Ascending aorta (tissue), 2 donors: ENCODE measurements at places on chromosomes 13 and 19.

- DNase-seq, result no peak
Measured at GRCh38 chr13:40657951-40658350, 8.5 kb downstream of the FOXO1 start.

GRCh38 chr13:111410232-111411021 lies 90.0 kb downstream of the TEX29 start:
- DNase-seq, result no peak

- DNase-seq, result no peak
Measured at GRCh38 chr13:48004201-48004600, 3.1 kb upstream of the SUCLA2 start.

DNA sequence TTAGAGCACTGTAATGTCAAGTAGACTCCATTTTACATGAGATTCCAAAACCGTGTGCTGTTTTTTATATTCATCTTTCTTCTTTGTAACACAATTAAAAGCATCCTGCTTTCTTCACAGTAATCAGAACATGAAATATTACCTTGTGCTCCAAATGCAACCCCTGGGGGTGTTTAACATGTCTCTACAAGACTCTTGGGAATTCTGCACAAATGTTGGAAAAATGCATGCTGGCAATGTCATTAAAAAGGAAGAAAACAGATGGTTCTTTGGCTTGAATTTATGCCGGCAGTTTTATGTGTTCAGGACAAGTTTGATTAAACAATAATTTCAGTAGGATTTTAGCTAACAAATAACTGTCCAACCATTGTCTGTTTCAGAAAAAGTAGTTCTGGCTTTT lies 159.1 kb downstream of the LIG4 start:
- DNase-seq, result no peak

- DNase-seq, result no peak
Measured at GRCh38 chr13:102582256-102582655, 14.5 kb upstream of the TPP2 start.

GRCh38 chr19:56689198-56689597 lies 17.6 kb upstream of the ZNF835 start:
- no peak for DNase-seq

GRCh38 chr13:73514208-73514607 lies 455.4 kb downstream of the KLF5 start:
- DNase-seq, result no peak

- no peak for DNase-seq
Measured at GRCh38 chr13:20696073-20696472, 7.4 kb upstream of the IL17D start.

GRCh38 chr13:41199526-41199925 lies 5.2 kb upstream of the KBTBD7 start:
- no peak for DNase-seq

- DNase-seq, result no peak
Measured at GRCh38 chr19:46985542-46986415, 33.9 kb upstream of the NPAS1 start.

DNA sequence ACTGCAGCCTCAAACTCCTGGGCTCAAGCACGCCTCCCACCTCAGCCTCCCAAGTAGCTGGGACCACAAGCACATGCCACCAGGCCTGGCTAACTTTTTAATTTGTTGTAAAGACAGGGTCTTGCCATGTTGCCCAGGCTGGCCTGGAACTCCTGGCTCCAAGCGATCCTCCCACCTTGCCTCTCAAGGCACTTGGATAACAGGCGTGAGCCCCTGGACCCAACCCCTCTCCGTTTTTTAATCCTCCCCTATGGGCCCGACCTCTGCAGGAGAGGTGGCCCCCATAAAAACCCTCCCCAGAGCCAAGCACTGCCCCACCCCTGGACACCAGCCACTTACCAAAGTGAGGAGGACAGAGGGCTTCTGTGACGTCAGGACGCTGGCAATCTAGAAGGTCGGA lies 28.6 kb downstream of the PEPD start:
- DNase-seq, result no peak

- no peak for DNase-seq
Measured at GRCh38 chr13:80962855-80963254, 621.9 kb upstream of the SPRY2 start.

- no peak for DNase-seq
Measured at GRCh38 chr19:55376241-55376933, at the start of gene TMEM190. Gene TMEM190 (plus strand): TSS chr19:55376826. CDS start chr19:55376854, 28 bp downstream.

GRCh38 chr19:6854758-6855157 lies 32.6 kb upstream of the ADGRE1 start:
- no peak for DNase-seq

DNA sequence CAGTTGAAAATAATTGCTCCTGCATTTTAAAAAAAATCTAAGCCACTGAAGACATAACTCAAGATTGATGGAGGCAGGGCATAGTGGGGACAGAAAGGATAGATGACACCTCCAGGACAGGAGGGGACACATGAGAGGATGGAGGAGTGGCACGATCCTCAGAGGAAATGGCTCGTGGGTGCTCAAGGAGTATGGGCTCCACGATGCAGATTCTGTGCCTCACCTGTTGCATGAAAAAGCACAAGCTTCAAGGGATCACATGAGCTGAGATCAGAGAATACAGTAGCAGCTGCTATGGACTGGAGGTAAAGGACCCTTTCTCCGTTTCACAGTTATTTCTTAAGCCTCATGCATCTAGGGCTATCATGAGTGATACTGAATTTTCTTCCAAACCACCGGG lies 69.7 kb upstream of the KL start:
- DNase-seq, result no peak

GRCh38 chr13:52734075-52734623 lies 5.5 kb downstream of the CNMD start:
- DNase-seq, result no peak

DNA sequence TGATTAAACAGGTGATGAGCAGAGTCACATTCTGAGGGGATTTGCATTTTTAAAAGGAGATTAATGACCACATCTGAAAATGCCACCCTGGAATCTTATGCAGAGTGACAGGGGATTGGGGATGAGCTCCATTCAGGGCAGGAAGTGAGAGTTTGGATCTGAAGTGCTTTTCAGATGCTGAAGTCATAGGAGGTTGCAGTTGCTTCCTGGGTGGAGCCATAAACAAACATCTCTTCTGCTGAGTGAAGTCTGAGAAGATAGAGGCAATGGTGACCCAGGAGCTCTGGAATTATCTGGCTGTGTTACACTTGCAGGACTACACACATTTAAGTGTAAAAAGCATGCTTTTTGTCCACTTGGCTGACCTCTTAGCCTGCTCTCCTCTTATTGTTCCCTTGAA lies 51.4 kb upstream of the PSG8 start:
- DNase-seq, result no peak

GRCh38 chr13:39810091-39810877 lies 154.8 kb downstream of the COG6 start:
- DNase-seq, result no peak

DNA sequence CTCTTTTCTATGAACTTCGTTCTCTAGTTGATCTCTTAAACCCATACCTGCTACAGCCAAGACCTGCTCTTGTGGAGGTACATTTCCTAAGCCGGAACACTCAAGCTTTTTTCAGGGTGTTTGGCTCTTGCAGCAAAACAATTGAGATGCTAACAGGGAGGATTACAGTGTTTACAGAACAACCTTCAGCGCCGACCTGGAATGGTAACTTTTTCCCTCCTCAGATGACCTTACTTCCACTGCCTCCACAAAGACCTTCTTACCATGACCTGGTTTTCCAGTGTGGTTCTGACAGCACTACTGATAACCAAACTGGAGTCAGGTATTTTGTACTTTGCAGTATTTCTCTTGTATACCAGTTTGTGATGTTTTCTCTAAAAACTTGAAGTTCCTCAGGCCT lies 506 bp downstream of the KCNRG start:
- no peak for DNase-seq

- DNase-seq, result no peak
Measured at GRCh38 chr19:46737298-46737654, 8.6 kb upstream of the FKRP start.

DNA sequence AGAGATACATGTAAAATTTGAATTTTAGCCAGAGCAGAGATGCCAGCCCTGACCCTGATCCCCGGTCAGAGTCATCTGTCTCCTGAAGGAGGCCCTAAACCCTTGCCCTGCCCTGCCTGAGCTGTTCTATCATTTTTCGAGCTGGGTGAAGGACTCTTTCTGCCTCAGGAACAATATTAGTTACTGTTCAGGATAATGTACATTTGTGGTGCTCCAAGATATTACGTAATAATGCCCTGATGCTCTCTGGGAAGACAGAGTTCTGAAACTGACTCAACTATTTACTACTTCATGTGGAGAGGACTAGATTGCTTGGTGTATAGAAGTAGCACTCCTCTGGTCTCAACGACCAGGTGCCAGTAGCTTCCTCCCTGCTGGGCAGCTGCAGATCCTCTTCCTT lies 37.9 kb upstream of the UBL3 start:
- DNase-seq, result no peak

GRCh38 chr13:110305544-110305943 lies 1.4 kb downstream of the COL4A1 start:
- no peak for DNase-seq

DNA sequence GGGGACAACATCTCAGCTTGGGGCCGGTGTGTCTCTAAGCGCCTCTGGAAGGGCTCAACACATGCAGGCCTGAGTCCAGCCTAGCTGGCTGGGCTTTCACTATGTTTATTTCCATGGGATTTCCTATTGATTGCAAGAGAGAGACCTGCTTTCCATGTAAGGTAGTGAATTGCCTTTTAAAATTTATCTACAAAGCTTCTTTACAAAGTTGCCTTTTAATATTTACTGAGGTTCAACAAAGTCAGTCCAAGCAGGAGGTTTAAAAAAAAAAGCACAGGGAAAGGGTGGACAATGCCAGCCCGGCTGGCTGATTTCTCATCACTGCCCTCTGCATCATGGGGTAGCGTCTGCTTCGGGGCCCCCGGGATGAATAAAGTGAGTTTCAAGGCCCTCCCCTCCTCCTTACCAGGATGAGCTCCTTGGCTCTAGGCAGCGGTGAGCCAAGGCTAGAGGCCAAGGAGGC lies 15.8 kb downstream of the TLE2 start:
- no peak for DNase-seq

DNA sequence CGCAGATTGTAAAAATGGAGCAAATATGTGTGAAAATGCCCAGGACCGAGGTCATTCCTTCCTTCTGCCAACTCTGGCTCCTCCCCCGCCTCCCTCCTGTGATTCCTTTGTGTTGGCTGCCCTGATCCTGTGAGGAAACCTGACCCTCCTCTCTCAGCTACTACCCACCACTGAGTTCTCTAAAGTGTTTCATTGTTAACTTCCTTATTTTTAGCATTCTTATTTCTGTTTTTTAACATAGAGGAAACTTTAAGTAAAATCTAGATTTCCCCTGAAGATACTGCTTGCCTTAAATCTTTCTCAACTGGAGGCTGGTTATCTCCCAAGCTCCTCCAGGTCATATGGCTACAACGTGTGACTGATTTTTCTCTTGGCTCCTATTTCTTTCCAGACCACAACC lies 21.7 kb upstream of the FBXL3 start:
- DNase-seq, result no peak

DNA sequence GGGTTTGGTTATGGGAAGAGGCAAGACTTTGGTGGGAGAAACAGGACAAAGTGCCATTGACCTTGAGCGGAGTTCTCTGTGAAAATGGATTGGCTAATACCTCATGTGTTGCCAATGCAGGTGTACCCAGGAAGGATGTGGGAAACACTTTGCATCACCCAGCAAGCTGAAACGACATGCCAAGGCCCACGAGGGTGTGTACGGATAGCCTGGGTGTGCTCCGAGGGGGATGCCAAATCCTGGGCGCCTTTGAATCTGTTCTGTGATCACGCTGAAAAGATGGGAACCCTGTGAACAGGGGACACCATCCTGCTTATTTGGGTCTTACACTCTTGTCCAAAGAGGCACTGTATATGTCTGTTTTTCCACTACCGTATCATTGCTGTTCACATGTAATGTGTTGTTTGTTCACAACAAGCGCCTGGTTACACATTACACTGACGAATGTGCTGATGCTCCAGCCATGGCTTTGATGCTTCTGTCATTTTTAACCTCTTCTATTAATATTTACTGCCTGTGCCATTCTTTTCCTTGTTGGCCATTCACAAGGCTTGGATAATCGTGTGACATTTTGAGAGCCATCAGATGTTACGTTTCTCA lies 8.3 kb downstream of the GTF3A start:
- DNase-seq, result no peak

- DNase-seq, result no peak
Measured at GRCh38 chr13:47076500-47076899, 179.6 kb upstream of the HTR2A start.

DNA sequence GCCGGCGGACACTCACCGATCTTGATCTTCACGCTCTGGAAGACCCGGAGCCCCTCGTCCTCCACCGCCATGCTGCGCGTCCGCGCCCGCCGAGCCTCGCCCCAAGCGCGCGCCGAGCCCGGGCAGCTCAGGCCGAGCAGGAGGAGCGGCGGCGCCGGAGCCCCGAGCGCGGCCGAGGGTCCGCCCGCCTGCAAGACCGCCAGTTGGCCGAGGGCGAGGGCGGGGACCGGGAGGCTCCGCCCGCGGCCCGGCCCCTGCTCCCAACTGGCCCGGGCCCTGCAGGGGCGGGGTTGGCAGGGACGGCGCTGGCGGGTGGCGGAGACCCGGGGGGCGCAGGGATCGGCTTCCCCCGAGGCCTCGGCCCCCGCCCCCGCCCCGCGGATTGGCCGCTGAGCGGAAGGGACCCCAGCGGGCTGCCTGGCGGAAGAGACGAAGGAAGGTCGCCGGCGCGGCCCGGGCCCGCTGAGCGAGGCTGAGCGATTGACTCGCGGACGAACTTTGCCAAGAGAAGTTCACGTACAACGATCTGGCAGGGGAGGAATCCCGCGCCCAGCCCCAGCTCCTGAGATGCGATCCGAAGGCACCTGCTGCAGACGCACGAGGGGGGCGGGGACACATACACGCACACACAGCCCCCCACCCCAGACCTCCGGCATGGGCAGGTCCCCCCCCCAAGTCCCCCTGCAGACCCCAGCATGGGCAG lies at the start of gene RASA3:
RASA3 (minus strand) TSS at position 205 of the 703 bp plus-strand sequence; CDS start at position 71, 134 bp downstream.
- no peak for DNase-seq

DNA sequence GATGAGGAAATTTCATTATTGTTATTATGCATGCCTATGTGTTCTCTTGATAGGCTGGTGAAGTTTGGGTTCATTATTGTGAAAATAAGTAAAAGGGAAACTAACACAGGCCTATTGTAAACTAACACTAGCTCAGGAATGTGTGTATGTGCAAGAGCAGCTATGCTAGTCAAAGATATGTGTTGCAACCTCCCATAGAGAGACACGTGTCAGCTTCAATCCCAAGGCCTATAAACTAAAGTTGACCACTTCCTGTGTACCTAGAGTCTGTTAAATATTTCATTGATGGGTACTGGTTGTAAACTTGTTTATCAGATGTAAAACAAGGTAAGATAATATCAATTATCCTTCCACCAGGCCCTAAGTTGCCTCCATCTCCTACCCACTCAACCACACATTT lies 44.7 kb upstream of the ZNF30 start:
- DNase-seq, result no peak

- no peak for DNase-seq
Measured at GRCh38 chr13:46679369-46680120, 117.4 kb downstream of the ESD start.
